ENCODE measurements at places on chromosomes 5 and 9.
A peak's percentile ranks its signal among the peaks of the same experiment; 100 is the strongest.

DNA sequence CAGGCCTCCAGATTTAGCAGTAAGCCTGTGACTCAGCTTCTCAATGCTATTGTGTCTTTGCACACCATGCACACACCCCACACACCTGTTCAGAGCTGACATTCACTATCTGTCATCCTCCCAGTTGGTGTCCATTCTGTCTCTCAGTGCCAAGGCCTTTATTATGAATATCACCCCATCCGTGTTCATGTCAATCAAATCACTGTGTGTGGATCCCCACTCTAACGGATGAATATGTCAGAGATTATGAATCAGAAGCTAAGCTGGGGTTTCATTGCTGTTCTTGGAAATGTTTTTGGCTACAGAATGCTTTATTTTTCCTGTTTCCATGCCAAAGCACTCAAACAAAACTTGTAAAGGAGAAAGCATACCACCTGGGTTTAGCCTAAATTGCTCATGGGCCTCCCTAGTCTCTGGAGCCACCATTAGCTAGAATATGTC is 9.4 kb upstream of the MAMDC2 start:
- DNase-seq: no peak

- DNase-seq: no peak
These were observed 353.4 kb downstream of the TLE1 start for GRCh38 chr9:81335879-81336421.

DNA sequence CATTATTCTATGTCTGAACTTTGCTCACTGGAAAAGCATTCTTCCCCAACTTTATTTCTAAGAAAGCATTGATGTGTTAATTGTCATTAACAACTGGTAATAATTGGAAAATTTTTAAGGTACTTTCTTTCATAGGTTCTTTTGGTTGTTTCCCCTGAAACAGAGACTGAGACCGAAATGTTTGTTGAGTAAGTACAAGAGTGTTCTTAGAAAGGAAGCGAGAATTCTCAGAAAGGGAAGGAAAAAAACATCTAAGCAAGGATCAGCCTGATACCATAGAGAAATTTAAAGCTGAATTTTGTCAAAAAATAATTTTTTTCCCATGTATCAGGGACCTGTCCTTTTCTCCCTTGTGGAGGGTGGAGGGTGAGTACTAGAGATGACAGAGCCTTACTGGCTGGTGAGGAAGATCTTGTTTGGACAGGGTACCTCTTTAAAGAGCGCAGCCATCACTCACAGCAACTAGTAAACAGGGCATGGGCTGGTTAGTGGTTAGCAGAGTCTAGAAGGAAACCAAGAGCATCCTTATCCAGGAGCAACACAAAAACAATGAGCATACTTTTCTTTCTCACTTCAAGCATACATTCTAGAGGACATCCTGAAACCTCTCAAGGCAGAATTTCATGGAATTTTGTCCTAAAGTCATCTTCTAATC is 898.5 kb downstream of the DNAH5 start:
- DNase-seq: no peak

DNA sequence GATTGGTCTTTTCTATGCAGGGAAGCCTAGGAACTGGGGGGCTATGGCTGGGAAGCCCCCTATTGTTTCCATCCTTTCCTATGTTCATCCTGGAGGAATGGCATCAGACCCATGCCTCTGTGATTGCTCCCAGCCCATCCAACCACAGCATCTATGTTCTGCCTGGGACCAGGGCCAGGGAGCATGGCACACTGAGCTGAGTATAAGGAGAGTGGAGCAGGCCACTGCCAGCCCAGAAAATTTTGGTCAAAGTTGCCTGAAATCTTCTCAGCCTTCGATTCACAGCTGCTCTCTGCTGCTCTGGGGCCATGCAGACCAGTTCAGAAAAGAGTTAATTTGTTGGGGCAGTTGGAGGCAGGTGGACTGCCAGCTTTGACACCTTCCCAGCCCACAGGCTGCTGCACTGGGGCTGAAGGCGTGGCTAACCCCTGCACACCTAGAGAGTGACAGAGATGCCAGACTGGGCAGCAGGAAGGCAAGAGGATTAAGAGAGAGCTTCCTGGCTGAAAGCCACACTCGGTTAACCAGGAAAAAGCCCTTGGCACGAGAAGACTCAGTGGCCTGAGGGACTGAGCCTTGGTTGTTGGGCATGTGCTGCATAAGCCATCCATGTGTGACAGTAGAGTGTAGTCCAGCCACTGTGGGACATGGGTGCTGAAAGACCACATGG is 12.1 kb downstream of the TGFBI start:
- DNase-seq: no peak

- no peak for DNase-seq
These were observed 86.0 kb downstream of the FBXL7 start for GRCh38 chr5:15585841-15586591.

GRCh38 chr5:152246401-152246800 is 158.7 kb downstream of the NMUR2 start:
- peak; percentile 1 for DNase-seq

All from stimulated activated CD4-positive, alpha-beta T cell treated with anti-CD3 and anti-CD28 coated beads, Interleukin-2, amount 100 ng/mL, for 48 hours (primary cell).